HS-27A (cell line): ENCODE measurements at places on chromosomes 7 and 10.

GRCh38 chr7:136278057-136278456 is 300.9 kb upstream of the MTPN start:
- no peak for DNase-seq

DNA sequence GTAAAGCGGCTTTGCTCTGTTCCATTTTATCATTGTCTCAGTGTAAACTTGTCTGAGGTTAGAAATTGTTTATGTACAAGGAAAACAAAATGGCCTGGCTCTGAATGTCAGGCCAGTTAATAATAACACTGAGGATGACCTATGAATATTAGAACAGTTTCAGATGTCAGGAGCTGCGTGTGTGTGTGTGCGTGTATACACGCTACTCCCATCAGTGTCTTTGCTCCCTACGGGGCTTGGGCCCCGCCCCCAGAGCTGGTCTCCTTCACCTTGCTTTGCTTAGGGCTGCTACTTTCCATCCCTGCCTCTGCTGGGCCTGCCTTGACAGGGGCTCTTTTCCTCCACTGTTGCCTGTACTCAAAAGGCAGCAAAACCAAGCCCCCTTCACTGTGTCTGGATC is 142.3 kb upstream of the BET1 start:
- no peak for DNase-seq

- DNase-seq, result no peak
Measured at GRCh38 chr10:113088194-113088593, 138.1 kb downstream of the TCF7L2 start.

- no peak for DNase-seq
Measured at GRCh38 chr10:91096274-91096673, 124.2 kb upstream of the PCGF5 start.

- no peak for DNase-seq
Measured at GRCh38 chr10:25744574-25744973, 189.5 kb upstream of the MYO3A start.

DNA sequence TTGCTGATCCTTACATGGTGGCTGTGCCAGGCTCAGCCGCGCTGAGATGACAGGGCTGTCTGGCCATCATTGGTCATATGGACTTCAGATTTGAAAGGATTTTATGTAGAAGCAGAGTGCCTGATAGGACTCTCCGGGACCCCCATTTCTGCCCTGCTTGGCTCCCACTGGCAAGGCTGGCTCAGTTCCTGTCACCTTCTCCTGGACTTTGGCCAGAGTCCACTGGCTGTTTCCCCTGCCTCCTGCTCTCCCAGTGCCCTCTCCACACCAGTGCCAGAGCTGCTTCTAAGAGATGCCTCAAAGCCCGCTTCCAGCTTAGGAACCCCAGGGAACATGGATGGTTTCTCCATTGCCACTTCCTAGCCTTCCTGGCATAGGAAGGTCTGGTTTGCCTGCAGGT is 5.1 kb upstream of the SH2D4B start:
- no peak for DNase-seq

GRCh38 chr10:85983051-85983450 is 383.5 kb downstream of the GRID1 start:
- no peak for DNase-seq

DNA sequence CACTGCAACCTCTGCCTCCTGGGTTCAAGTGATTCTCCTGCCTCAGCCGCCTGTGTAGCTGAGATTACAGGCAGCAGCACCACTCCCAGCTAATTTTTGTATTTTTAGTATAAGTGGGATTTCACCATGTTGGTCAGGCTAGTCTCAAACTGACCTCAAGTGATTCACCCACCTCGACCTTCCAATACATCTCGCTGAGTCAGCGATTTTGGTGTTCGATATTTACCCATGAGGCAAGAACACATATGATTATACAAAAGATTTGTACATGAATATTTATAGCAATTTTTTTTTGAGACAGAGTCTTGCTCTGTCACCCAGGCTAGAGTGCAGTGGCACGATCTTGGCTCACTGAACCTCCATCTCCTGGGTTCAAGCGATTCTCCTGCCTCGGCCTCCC is 19.8 kb downstream of the PNLIP start:
- DNase-seq, result no peak

DNA sequence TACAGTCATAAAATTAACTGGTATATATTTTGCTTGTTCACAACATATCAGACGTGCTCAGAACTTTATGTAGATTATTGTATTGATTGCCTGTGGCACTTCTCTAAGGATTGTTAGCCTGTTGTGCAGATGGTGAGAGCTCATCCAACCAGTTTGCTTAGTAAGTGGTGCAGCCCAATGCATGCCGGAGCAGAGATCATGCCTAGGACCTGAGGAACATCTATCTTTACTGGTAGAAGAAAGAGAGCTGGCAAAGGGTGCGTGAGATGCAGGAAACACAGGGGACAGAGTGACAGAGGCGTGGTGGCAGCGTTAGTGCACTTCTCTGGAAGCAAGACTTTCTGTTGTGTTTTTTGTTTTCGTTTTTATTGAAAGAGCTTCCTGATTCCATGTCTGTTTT is 35.9 kb downstream of the CCM2 start:
- DNase-seq, result no peak

- no peak for DNase-seq
Measured at GRCh38 chr7:121237601-121238000, 91.2 kb upstream of the WNT16 start.
